ENCODE measurements at places on chromosomes 7 and 10. TPM values are rescaled to one million over a fixed set of nuclear protein-coding genes. Genes with fewer than 3 reads are reported as not detected.

DNA sequence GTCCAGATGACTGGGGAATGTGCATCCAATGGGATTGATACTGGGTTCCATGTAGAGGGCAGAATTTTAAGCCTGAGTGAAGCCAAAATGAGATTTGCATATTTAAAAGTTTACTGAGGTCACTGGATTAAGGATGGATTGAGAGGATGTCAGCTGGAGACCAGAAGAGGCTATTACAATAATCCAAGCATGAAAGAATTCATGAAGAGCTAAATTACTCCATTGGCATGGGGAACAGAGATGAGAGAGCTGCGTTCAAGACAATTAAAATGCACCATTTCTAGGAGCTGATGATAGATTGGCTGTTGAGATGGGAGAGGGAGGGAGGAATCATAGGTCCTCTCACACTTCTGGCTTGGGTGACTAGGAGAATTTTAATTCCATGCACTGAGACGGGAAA is 158.5 kb downstream of the JCAD start:
- DNase-seq = no peak

GRCh38 chr7:107125475-107125874 is 43.3 kb upstream of the HBP1 start:
- DNase-seq = no peak

GRCh38 chr10:43385412-43386004 is 14.1 kb downstream of the FXYD4 start:
- DNase-seq = no peak

- DNase-seq = no peak
Measured at GRCh38 chr10:64630534-64630933, 1109.3 kb downstream of the REEP3 start.

DNA sequence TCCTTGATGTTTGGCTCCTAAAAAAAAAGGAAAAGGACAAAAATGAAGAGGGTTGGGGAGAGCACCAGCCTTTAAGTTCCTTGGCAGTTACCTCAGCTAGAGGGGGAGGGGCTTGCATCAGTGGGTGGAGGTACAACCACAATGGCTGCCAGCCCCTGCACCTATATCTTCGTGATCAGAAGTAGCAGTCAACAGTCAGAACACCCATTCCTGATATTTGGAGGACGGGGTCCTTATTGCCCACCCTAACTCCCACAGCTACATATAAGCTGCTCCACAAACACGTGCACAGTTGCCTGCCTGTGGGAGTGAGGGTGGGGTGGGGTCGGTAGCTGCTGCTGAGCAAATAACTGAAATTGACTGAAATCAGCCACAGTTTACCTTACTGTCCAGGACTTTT is 26.2 kb downstream of the C1GALT1 start:
- DNase-seq = no peak

- DNase-seq = peak; percentile 80
Measured at GRCh38 chr7:45709168-45710042, 135.2 kb downstream of the ADCY1 start.

DNA sequence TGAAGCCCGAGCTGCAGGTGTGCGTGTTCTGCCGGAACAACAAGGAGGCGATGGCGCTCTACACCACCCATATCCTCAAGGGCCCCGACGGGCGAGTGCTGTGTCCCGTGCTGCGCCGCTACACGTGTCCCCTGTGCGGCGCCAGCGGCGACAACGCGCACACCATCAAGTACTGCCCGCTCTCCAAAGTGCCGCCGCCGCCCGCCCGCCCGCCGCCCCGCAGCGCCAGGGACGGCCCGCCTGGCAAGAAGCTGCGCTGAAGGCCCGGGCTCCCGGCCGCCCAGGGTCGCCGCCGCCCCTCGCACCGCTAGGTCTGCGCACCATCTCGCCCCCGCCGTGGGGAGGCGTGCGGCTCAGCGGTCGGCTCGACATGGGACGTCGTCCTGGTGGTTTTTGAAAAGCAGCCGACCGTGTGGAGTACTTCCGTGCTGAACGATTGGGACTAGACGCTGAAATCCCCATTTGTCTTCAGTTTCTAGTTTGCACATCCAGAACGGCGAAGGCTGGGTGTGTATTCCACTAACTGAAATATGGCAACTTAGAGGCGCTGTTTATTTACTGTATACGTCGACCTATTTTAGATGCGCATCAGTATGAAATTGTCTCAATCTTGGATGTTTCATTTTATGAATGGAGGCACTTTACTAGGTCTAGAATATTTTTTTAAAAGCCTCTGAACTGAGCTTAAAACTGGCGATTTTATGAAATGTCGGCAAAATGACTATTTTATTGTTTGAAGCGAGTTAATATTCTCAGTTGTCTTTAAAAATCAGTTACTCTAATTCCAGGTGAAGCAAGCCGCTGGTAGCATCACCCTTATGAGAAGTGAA is 1.1 kb downstream of the NANOS1 start:
- peak; percentile 76 for DNase-seq

- DNase-seq = no peak
Measured at GRCh38 chr7:137423321-137423720, 79.8 kb upstream of the PTN start.

- no peak for DNase-seq
Measured at GRCh38 chr10:103490986-103491314, 2.6 kb upstream of the NEURL1 start.

The SHH gene
- not detected for total RNA-seq

The NEURL1 gene
- 0.17 TPM for total RNA-seq

The TMEM225B gene
- total RNA-seq = 0.37 TPM
